ENCODE measurements at places on chromosomes 12 and 14.

DNA sequence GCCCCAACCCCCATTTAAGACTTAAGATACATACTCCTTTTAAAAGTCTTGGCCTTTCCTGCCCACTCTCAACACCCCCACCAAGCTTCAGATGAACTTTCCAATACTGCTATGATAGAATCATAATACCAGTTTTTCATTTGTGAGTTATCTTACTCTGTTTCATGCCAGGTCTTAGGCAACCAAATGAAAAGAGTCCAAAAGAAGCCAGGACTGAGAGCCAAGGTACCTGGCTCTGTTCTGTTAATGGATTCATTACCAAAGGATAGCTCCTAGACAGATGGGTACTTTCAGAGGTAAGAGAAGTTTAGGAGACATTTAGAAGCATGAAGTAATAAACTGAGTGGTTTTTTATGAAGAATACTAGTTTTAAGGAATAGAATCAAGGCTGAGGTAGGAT, 34.2 kb downstream of the FANCM start:
- no peak for DNase-seq

DNA sequence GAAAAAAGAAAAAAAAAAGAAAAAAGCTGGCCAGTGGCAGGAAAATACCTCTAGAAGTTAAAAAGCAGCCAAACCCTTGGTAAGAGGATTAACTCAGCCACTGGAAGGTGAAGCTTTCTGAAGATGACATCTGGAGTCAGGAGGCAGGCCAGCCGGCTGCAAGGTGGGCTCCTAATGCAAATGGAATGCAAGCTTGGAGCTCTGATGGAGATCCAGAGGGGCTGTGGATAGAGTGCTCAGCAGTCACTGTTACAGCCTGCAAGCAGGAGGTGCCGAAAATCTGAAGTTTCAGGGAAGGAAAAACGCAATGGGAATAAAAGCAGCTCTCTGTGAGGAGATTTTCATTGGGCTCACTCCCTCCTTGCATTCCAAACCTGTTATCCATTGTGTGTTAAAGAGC, 41.0 kb downstream of the GSC start:
- no peak for DNase-seq

GRCh38 chr12:52907092-52907810, 2.4 kb upstream of the KRT8 start:
- DNase-seq: no peak

DNA sequence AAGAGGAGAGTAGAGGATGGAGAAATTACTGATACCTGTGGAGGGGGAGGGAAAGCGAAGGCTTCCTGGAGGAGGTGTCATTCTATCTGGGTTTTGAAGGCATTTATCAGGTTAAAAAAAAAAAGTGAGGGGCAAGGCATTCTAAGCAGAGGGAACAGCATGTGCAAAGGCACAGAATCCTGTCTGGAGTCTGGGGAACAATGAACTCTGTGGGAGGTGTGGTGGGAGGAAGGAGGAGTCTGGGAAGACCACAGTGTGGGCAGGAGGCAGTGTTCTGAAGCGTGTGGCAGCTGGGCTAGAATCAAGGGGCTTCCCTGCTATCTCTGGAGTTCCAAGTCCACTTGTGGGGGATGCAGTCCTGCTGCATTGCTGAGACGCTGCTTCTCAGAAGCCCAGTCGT, 123.4 kb downstream of the RBM19 start:
- DNase-seq: no peak

DNA sequence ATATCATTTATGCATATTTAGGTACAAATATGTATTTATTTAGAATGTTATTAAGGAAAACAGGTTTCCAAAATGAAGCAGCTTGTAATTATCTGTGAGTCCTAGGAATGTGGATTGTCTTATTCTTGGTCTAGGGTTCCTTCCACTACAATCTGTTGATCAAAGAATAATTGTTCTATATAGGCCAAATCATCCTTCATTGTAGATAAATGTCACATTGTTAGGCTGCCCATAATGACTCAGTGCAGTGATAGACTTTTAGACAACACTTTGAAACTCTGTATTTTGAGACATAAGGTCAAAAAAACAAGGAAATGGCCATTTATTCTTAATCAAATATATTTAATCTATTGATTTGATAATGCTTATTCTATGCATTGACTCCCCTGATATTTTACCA, 283.0 kb downstream of the ACSS3 start:
- no peak for DNase-seq

DNA sequence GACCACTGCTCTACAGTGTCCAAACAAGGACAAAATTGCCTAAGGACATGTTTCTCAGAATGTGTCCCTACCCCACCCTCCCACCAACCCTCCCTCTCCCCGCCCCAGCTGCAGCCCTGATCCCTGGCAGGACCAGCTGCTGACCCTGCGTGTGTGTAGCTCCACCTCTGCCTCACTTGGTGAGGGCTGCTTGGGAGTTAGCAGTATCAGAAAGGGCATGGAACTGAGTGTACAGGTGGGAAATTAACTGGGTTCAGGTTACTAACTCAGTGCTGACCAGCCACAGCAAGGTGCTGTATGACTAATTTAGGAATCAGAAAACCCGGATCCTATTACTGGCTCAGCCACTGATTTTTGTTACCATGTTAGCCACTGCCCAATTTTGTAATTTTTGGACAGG, 11.3 kb upstream of the PLEKHD1 start:
- no peak for DNase-seq

GRCh38 chr14:55309761-55310365, 38.6 kb downstream of the FBXO34 start:
- no peak for DNase-seq

DNA sequence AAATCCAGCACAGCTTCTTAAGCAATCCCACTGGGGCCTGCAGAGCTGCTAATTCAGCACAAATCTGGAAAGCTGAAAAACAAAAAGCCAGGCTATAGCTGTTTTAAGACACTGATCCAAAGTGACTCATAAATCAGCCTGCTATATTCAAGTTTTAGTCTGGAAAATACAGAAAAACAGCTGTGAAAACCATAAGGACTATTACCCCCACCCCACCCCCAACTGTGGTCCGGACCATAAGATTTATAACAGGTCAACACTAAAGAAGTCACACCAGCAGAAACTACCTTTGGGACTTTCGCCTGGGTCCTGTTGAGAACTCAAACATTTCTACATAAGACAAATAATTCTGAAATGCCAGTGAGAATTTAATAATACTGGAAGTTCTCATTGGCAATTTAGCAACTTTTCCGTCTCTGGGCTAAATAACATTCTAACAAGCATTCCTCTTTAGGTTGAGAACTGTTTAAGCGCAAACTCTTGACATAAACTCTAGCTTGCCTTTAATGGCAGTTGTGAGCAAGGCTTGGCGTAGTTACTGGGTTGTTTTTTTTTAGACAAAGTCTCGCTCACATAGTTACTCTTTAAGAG, 3.3 kb downstream of the LRIG3 start:
- no peak for DNase-seq

DNA sequence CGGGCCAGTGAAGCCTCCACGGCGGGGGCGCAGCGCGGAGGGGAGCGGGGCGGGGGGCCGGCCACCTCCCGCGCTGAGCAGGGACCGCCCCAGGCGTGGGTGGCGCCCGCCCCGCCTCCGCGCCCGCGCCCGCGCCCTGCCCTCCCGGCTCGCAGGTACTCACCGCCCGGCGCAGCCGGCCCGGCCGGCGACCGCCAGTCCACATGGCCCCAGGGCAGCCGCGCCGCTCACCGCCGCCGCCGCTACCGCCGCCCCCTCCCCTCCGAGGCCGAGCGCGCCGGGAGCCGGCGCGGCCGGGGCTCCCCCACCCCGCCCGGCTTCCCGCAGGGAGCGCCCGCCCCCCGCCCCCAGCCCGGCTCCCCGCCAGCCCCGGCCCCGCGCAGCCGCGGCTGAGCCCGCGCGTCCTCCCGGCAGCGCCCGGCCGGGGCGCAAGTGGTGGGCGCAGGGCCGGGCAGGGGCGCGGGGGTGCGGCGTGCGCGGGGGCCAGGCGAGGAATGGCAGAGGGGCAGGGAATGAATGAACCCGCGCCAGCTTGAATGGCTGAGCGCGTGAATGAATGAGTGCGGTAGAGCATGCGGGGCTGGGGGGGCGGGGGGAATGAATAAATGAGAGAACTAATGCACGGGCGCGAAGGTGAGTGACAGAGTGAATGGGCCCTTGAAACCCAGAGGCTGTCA, at the start of gene BEGAIN:
Gene BEGAIN (minus strand): TSS at position 332 of the 677 bp plus-strand sequence. CDS start 127 bp downstream, at position 205.
- DNase-seq: no peak
